Aorta (tissue), 5 donors: ENCODE measurements at places on chromosomes 2 and 18. TPM values are rescaled to one million over a fixed set of nuclear protein-coding genes. Genes with fewer than 3 reads are reported as not detected.

GRCh38 chr18:7155887-7156286 lies 38.3 kb upstream of the LAMA1 start:
- no peak for DNase-seq

Gene CPO
- 0.51 TPM for total RNA-seq

DNA sequence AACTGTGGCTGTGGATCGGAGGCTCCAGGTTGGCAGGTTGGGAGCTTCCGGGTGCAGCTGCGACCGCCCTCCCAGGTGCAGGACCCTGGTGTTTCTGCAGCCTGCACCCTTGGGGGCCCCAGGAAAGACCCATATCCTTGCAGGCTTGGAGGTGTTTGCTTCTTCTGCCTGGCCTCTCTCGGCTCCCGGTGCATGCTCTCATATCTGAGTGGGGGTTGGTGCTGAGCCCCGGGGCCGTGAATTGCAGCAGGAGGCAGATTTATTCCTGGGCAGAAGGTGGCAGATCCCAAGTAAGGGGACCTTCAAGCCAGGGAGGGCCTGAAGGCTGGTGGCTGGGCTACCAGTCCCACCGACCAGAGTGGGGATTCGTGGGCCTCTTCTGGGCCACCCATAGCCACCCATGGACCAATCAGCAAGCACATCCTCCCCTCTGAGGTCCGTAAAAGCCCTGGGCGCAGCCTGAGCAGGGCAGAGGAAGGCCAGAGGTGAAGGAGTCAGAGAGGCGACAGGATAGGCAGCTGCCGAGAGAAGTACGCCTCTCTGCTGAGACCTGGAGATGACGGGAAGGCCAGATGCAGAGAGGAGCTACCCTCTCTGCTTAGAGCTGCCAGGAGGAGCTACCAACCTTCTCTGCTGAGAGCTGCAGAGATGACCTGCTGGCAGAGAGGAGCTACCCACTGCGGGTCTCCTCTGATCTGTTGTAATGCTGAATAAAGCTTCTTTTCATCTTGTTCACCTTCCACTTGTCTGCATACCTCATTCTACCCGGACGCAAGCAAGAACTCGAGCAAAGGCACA lies 1279.0 kb upstream of the LRRTM1 start:
- DNase-seq = peak; percentile 55

DNA sequence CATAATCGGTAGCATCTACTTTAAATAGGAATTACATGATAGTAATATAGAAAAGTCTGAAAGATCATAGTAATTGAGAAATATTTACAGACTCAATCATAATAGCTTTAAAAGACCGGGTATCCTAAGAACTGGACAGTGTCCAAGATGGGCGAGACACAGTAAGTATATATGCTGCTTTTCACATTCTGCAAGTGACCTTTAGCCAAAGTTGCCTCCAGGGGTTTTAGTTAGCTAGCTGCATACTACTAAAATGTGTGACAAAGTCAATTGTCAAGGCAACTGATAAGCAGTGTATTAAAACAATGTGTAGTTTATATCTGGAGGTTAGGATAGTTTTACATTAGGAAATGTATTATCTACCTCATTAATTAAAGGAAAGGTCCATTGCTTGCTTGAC lies 24.6 kb downstream of the CD302 start:
- no peak for DNase-seq

Gene CHRND
- total RNA-seq = not detected
